ENCODE measurements at places on chromosomes 12 and 14. TPM values are rescaled to one million over a fixed set of nuclear protein-coding genes. Genes with fewer than 3 reads are reported as not detected.

The TXNDC16 gene
- 4.6 TPM for total RNA-seq

The ACVRL1 gene
- not detected for total RNA-seq

The MMP17 gene
- total RNA-seq: not detected

The ENDOU gene
- not detected for total RNA-seq

GRCh38 chr12:119940897-119941296 lies 48.1 kb upstream of the BICDL1 start:
- DNase-seq: no peak

DNA sequence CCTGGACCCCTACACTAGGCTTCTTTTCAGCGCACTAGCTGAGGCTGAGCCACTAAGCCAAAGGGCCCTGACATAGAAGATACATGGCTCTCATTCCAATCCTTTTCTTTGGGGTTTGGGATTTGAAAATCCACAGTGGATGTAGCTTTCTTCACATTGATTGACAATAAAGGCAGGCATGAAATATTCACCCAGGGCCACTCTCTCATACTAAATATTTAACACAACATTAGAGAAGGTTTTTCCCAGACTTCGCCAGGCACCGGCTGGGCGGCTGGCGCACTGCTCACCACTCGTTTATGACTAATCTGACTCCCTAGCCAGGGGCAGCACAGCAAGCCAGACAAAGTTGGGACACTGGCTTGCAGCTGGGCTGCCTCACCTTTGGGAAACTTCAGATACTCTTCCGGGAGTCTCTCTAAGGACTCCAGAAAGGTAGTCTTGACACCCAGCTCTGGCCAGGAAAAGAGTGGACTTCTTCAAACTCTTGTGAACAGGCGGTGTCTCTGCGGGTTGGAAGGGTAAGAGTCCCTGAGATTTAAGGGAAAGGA lies 699 bp upstream of the HOXC11 start:
- DNase-seq: no peak
